ENCODE measurements at places on chromosomes 5 and 9.

- no peak for DNase-seq
These were observed 28.3 kb upstream of the FRMPD1 start for GRCh38 chr9:37622462-37622861.

DNA sequence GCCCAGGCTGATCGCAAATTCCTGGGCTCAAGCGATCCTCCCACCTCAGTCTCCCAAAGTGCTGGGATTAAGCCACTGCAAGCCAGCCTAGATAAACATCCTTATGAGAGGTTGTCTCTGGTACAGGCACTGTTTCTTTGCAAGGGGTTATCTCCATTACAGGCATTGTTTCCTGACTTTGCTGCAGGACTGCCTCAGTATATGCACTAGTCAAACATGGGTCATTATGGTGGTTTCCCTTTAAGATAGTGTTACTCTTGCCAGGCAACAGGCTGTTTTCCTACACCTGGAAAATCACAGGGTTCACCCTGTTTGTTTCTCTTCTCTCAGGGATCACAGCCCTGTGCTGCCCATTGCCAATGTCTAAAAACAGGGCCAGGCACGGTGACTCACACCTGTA, 7.8 kb upstream of the CLTB start:
- DNase-seq = no peak

- no peak for DNase-seq
These were observed 12.4 kb downstream of the NR6A1 start for GRCh38 chr9:124758691-124759090.

- no peak for DNase-seq
These were observed 265.8 kb upstream of the ANKH start for GRCh38 chr5:15137414-15137813.

GRCh38 chr5:64958757-64959391, 190.1 kb downstream of the CWC27 start:
- DNase-seq = no peak

DNA sequence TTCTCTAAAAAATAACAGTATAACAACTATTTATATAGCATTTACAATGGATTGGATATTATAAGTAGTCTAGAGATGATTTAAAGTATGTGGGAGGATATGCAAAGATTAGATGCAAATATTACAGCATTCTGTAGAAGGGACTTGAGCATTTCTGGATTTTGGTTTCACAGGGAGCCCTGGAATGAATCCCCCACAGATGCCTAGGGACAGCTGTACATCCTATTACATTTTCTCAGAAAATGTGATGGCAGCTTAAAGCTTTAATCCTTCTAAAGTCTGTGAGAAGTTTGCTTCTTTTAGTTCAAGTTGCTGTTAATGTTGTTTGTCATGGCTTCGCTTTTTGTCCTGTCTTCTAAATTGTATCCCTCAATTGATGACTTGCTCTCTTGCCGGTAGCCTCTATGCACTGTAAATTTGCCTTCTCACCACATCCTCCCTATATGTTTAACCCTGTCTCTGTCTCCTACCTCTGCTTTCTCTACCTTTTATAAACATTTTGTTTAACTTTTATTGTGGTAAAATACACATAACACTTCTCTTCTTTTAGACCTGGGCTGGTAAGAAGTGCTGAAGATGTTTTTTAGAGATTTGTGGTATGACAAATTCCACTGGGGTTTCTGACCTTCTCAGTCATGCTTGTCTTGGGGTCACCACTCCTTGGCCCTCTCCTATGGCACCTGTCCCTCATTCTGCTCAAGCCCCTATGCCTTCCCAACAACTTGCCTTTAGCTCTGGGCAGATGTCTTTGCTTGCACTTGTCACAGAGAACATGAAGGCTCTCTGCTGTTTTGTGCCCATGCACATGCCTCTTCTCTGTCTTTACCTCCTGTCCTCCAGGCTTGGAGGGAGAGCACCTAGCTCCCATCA, 37.9 kb downstream of the LNPEP start:
- no peak for DNase-seq

DNA sequence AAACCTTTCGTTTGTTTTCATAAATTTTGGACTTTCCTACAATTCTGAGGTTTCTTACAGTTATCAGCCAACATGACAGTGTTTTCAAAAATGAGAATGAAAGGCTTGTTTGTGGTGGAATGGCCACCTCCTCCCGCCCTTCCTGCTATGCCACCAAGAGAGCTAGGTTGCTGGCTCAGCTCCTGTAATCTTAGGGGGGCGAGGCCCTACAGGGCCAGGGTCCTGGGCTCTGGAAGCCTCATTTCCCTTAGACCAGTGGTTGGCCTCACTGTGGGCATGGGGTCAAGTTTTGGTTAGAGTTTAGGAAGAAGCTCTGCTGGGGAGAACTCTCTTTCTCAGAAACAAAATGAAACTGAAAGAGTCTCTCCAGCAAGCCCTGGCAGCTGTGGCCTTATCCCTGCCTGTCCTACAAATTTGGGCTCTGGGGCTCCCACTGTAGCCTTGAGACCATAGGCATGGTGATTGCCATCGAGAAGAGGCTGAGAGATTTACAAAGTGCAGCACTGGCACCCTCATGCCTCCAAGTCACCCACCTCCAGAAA, 66.2 kb downstream of the IRX1 start:
- no peak for DNase-seq
